Breast epithelium (tissue), 4 donors: ENCODE measurements at places on chromosomes 1 and 21. TPM values are rescaled to one million over a fixed set of nuclear protein-coding genes. Genes with fewer than 3 reads are reported as not detected.

DNA sequence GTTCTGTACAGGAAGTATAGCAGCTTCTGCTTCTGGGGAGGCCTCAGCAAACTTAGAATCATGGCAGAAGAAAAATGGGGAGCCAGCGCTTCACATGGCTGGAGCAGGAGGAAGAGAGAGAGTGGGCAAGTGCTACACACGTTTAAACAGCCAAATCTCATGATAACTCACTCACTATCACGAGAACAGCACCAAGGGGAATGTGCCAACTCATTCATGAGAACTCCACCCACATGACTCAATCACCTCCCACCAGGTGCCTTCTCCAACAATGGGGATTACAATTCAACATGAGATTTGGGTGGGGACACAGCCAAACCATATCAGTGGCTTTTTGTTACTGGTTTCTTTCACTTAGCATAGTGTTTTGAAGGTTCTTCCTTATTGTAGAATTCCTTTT, 138.6 kb downstream of the SYT14 start:
- DNase-seq, result no peak

DNA sequence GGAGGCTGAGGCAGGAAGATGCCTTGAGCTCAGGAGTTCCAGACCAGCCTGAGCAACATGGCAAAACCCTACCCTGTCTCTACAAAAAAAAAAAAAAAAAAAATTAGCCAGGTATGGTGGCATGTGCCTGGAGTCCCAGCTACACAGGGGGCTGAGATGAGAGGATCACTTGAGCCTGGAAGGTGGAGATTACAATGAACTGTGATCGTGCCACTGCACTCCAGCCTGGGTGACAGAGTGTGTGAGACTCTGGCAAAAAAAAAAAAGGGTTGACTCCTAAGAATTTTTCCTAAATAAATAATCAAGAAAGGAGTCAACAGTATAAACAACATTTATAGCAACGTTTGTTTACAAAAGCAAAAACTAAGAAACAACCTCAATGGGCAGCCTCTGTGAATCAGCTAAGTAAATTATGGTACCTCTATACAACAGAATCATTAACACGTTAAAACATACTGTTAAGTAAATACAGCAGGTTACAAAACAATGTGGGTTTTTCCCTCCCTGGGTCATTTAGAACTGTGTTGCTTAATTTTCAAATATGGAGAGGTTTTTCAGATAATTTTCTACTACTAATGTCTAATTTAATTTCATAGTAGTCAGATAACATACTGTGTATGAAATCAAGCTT, 56.8 kb downstream of the SLC30A10 start:
- DNase-seq, result no peak

- DNase-seq, result no peak
Measured at GRCh38 chr1:113401067-113401466, 10.8 kb downstream of the MAGI3 start.

FCMR gene
- 1.1 TPM for total RNA-seq

UQCRHL gene
- total RNA-seq, result 0.66 TPM

GRCh38 chr1:155123801-155124200, 3.9 kb upstream of the EFNA1 start:
- DNase-seq, result no peak

MATN1 gene
- not detected for total RNA-seq

- peak; percentile 74 for DNase-seq
Measured at GRCh38 chr1:6423321-6423999, 1.1 kb upstream of the ESPN start.

CYYR1 gene
- total RNA-seq, result 10.6 TPM

BACH1 gene
- 31.8 TPM for total RNA-seq

DNA sequence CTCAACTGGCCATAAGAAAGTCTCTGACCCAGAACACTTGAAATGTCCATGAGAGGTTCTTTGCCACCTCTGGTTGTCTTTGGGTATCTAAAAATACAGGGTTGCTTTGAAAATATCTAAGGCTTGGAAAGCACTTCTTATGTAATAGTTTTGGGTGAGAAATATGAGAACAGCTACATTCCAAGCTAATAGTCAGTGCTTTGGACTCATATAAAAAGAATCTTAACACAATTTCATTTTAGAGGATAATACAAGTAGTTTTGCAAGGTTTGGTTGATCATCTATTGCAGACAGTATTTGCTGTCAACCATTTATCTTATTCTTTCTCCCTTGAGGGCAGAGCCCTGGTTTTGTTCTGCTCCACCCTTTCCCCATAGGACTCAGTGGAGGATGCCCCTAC, 207.5 kb downstream of the KCNK2 start:
- DNase-seq, result no peak

DNA sequence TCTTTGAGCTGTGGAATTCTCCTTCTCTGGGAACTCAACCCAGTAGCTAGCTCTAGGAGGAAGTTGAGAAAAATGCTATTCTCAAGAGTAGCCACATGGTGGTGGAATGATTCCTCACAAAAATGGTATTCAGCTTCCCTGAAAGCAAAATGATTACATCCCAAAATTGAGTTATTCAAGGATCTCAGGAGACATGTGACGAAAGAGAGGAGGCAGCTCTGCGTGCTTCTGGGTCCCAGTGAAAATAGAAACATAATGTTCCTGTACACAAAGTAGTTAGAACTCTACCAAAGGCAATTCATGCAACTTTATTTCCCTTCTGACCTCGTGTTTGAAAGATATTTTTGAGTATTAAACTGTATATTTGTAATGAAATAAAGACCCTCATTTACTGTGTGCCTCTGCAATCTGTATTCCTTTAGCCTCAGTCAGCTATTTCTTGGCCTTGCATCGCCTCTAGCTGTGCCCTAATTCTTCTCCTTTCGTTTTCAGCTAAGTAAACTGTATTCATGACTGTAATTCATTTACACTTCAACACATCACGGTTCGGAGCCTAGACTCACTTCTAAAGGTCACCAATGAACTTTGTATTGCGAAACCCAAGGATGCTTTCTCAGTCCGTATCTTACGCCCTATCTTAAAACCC, 167.3 kb downstream of the FASLG start:
- DNase-seq, result no peak

GRCh38 chr21:35996217-35996616, 64.1 kb downstream of the SETD4 start:
- DNase-seq, result no peak

DNA sequence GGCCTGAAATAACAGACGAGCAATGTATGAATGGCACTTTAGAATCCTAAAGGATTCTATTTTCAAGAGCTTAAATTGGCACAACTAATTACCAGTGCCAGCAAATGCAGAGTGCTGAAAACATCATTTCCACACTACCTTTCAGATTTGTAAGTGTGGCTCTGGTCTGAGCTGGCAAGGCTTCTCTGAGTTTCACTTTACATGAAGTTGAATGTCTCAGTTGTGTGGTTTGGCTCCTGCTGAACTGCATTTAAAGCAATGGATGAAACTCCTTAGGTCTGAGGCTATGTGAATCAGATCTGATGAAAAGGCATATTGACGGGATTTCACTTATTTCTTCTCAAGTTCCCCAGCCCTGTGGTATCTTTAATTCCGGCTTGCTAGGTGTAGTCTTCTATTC, 114.8 kb upstream of the PTGFR start:
- DNase-seq, result no peak

AMPD1 gene
- total RNA-seq, result not detected

GTF2B gene
- 33.9 TPM for total RNA-seq

REG4 gene
- not detected for total RNA-seq

GRCh38 chr1:56803561-56804156, 15.5 kb downstream of the FYB2 start:
- no peak for DNase-seq

FAM110D gene
- total RNA-seq, result 3.4 TPM

COL11A1 gene
- total RNA-seq, result 0.98 TPM

DNA sequence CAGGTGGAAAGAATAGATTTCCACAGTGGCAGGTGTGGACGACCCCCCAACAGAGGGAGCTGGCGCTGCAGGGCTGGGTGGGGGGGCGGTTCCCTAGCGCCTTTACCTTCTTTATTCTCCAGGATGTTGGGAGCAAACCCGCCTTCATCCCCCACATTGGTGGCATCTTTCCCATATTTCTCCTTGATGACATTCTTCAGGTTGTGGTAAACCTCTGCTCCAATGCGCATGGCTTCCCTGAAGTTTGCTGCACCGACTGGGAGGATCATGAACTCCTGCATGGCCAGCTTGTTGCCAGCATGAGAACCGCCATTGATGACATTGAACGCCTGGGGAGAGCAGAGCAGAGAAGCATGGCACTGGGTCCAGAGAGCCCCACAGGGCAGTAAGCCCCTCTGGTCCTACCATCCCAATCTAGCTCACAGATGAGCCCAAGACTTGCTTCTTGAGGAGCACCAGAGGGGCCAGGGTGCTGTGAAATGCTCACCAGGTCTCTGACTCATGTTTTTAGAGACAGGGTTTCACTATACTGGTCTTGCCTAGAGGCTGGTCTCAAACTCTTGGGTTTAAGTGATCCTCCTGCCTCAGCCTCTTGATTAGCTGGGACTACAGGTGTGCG, 12.2 kb downstream of the ENO1 start:
- DNase-seq, result no peak

DNA sequence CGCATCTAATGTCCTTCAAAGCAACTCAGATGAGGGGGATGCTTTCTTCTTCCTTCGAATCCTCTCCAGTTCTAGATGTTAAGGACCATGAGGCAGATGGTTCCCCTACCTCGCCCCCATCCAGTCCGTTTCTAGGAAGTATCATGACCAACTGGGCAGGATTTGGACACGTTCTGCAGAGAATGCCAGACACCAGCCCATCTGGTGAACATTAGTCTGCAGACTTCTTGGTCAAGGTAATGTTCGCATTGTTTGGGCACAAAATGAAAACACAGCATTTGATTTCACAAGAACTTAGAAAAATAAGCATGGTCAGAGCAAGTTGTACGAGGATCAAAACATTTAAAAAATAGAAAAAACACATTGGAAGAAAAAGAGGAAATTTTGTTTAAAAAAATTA, 25.4 kb upstream of the ADARB1 start:
- DNase-seq, result no peak

GRCh38 chr1:37479255-37480124, 5.1 kb downstream of the ZC3H12A start:
- peak; percentile 92 for DNase-seq

DNA sequence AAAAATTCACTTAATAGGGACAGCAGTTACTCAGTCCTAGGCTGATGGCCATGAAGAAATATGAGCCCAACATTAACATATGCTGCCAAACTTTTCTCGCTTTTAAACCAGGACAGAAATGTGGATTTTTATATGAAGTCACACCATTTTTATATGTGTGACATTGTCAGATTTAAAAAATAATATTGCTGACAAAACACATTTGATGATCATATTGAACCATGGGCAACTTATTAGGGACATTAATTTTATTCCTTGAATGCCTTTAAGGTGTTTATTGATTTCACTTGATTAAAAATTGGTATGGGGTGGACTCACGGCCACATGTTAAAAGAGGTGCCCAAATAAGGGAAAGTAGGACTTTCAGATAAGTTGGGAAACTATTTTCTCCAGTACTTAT, 58.6 kb downstream of the RPRD2 start:
- no peak for DNase-seq

DNA sequence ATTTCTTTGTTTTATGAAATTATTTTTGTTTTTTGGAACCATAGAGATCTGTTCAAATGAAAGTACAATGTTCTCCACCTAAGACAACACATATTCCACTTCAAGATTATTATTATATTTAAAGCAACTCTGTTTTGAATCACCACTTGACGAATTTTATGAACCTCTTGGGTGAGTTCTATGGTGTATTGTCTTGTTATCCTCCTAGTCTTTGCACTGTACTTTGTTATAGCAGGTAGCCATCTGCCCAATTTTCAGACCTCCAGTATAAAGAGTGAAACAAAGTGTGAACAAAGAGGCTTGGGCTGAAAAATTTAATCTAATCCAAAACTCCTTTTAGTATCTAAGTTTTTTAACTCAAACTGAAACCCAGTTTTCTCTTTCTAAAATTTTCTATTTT, 71.0 kb downstream of the LRRC7 start:
- no peak for DNase-seq

GRCh38 chr1:73627723-73628122, 570.3 kb downstream of the LRRIQ3 start:
- DNase-seq, result no peak

CRNN gene
- total RNA-seq, result not detected

GRCh38 chr1:161791904-161792655, 26.0 kb downstream of the ATF6 start:
- no peak for DNase-seq

- no peak for DNase-seq
Measured at GRCh38 chr1:218664385-218665170, 319.4 kb downstream of the TGFB2 start.

DNA sequence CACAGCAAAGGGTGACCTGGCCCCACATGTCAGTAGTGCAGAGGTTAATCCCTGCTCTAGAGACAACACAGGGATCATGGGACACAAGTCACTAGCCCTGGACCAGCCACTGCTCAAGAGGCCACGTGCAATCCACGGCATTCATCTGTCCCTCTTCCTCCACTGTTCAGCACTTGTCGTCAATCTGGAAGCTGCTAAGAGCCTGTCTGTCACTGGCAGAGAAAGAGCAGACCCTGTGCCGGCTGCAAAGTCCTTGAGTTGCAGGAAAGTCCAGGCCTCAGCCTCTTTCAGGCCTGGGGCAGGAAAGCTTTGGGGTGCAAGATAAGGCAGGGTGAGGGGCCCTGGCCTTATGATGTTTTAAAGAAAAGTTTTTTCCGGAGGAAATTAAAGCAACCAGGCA, 16.7 kb downstream of the CELA2B start:
- DNase-seq, result no peak

DNA sequence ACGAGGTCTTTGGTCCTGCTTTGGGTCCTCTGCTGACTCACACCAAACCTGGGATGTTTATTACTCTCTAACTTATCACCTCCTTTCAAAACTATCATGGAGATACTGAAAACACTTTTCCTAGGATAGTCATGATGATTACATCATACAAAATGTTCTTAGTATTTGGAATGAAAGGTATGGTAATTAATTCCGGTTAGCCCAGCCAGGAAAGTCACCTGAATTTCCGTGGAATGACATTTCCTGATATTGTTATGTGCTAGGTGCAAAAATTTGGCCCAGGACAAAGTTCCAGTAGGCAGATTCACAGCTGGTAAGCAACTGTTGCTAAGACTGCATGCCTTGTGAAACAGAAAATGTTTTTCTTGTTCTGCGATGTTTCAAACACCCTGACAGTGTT, 203.4 kb downstream of the ZNF648 start:
- no peak for DNase-seq

SEC16B gene
- total RNA-seq, result 3.8 TPM

DNA sequence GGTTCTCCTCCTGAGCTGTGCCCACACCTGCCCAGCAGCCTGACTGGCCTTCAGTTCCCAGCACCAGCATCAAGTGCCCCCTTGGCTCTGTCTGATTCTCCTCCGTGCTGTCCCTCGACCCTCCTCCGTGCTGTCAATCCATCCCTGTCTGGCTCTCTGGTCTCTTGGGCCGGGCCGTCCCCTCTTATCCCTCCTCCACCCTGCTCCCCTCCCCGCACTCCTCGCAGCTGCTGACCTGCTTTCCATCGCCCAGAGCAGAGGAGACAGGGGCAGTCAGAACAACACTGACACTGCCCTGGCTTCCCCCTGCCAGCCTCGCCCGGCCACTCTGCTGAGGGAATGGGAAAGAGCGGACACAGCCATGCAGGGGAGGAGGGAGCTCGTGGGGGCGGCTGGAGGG, 267.4 kb downstream of the CAMTA1 start:
- no peak for DNase-seq

KRTAP6-3 gene
- not detected for total RNA-seq

KCNQ4 gene
- total RNA-seq, result 1.3 TPM
